HTR-8/SVneo (cell line): ENCODE measurements at places on chromosomes 1 and 21.

DNA sequence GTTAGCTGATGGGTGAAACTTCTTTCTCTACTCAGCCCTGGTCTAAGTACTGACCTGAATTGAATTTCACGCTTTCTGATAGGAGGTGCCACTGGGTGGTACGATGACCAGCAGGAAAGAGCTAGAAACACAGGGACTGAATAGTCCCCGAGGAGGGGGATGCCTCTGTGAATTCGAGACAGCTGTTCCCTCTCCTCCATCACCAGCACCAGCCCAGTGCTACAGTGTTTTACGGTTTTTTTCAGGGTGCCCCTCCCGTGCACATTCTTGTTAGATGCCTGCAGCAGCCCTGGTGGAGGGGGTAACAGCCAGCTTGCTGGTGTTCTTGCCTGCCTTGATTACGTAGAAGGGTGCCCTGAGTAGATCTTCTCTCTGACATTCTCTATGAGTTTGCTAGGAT, 7.1 kb downstream of the HUNK start:
- no peak for DNase-seq

DNA sequence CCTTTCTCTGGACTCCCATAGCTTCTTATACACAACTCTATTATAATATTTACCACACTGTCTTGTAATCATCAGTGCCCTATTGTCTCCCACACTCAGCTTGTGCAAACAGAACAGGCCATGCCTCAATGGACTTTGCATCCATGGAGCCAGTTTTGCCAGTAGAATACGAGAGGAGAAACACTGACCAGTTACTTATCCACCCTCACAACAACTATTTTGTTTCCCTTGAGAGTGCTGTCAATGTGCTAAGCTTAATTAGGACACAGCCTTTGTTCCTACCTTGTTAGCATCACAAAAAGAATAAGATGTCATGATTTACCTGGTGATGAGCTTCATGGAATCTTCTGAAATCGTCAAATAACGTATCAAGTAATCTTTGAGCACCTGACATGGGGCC, 18.1 kb upstream of the LRRC52 start:
- DNase-seq, result no peak

GRCh38 chr1:86714159-86714558, 9.8 kb downstream of the SH3GLB1 start:
- no peak for DNase-seq

- DNase-seq, result no peak
Observed at GRCh38 chr1:21517161-21517589, 8.0 kb downstream of the ALPL start.

DNA sequence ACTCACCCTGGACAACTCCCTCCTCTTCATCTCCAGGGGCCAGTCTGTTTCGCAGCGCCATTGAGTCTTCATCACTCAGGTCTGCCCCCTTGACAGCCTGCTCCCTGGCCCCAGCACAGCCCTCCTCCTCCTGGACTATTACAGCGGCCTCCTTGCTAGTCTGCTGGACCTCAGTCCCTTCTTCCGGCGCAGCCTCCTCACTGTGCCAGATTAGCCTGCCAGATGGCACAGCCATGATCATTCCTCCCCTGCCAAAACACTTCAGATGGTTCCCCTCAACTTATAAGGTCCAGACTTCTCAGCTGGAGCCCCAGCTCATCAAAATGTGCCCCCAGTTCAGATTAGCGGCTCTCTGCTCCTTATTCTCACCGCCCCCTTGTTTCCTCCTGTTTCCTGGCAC, 7.0 kb upstream of the CELSR2 start:
- DNase-seq, result no peak

DNA sequence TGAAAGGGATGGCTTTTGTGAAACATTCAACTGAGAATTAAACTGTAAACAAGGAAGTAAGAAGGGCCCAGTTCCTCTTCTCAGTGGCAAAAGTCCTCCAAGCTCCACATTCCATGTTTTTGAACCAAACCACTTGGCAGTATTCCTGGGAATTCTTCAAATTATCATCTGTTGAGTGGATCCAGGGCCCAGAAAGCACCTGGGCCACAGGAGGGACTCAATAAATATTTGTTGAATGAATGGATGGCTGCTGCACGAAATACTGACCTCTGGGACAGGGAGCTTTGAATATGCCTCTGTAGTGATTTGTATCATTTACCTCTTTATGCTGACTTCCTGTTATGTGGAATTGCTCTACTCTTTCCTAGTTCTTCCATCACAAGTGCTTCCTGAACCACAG, 4.7 kb downstream of the SLC35F3 start:
- peak; percentile 67 for DNase-seq

DNA sequence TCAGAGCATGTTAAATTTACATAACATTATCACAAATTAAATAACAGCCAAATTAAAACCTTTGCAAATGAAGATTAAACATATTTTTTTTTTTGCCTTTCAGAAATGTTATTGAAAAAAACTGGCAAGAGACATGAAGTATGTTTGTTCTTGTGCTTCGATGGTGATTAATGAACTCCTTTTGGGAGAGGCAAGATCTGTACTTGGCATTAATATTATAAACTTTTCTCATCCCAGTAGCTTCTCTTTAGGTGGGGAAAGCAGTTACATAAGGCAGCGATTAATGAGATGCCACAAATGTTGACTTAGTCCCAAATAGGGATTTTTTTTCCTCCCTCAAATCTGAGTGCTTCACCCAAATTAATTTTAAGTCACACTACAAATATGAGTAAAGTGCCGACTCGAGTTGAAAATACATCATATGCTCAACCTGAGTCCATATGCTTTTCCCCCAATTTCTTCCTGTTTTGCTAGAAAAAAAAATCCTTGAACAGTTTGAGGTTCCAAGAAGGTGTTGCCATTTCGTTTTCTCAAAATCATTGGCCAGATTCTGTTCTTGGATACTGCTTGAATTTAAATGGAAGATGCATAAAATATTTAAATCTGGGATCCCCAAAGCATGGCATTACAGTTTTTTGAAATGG, 294.5 kb downstream of the VAV3 start:
- DNase-seq, result no peak

- DNase-seq, result no peak
Observed at GRCh38 chr1:200081151-200081968, 53.9 kb downstream of the NR5A2 start.

DNA sequence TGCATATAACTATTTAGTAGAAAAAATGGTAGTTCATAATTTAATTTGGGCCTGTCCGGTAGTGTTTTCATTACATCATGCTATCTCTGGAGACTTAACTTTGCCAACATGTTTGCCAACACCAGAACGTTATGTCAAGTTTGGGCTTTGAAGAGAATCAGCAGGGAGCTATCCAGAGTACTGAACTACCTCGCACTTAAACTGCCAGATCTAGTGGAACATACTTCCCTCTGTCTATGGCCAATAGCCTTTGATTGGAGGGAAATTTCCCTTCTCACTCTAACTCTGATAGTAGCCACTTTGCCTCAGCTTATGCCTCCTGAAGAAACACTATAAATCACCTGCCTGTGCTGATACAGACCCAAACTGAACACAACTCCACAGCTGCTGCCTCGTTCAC, 10.0 kb downstream of the LRRC53 start:
- DNase-seq, result peak; percentile 2

GRCh38 chr1:221810406-221810805, 68.5 kb upstream of the DUSP10 start:
- no peak for DNase-seq

DNA sequence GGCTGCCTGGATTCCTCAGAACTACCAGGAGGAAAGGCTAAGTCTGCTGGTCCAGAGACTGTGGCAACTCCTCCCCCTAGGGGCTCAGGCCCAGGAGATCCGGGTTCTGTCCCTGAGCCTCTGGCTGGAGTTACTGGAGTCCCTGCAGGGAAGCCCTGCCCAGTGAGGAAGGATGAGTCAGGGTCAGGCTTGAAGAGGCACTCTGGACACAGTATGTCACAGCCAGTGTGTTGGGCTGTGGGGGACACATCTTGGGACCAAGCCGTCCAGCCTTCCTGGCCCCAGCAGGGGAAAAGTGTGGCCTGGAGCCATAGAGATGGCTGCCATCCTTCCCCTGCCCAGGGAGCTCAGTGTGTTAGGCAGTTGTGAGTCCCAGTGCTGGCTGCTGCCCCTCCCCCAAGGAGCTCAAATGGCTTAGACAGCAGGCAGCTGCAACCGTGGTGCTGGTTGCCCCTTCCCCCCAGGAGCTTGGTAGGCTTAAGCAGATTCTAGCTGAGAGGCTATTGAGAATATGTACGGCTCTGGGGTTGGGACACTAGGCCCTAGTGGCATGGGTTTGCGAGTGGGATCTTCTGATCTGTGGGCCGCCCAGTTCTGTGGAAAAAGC, 28.2 kb upstream of the RABGAP1L start:
- DNase-seq, result no peak

DNA sequence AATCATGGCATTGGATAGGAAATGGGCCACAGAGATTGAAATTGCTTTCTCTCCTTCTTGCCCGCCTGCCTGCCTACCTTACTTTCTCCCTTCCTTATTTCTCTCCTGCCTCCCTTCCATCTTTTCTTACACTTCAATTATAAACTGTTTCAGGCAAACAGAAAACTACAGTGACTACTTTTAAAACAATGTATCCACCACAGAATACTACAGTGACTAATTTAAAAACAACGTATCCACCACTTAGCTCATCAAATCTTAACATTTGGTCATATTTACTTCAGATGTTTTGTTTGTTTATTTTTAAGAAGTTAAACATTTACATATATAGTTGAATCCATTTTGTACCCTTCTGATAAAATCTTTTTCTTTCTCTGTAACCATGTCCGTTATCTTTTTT, 54.4 kb downstream of the SNRPE start:
- peak; percentile 28 for DNase-seq

DNA sequence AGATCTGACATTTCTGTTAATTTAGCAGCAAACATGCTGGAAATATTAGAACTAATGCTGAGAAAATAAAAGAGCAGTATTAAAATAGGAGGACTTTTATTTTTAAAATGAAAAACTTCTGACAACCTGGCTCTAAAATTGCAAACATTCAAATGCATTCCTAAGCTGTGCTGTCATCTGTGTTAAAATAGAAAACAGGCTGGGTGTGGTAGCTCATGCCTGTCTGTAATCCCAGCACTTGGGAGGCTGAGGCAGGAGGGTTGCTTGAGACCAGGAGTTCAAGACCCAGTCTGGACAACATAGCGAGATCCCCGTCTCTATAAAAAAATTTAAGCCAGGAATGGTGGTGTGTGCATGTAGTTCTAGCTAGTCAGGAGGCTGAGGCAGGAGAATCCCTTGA, 44.6 kb downstream of the MIGA1 start:
- DNase-seq, result no peak

- no peak for DNase-seq
Observed at GRCh38 chr1:168252204-168252733, 26.5 kb downstream of the SFT2D2 start.

DNA sequence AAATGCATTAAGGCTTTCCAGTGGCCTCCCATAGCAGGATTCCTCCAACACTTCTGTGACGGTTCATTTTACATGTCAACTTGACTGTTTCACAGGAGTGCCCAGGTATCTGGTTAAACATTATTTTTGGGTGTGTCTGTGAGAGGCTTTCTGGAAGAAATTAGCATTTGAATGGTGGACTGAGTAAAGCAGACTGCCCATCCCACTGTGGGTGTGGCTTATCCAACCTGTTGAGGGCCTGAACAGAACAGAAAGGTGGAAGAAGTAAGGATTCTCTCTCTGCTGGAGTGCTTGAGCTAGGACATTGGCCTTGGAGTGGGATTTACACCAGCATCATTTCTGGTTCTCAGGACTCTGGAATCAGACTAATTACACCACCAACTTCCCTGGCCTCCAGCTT, 85.6 kb downstream of the RGS7 start:
- no peak for DNase-seq

- DNase-seq, result no peak
Observed at GRCh38 chr1:192003295-192004077, 154.8 kb upstream of the RGS18 start.

- DNase-seq, result no peak
Observed at GRCh38 chr1:3662080-3662671, 9.9 kb downstream of the TP73 start.

- no peak for DNase-seq
Observed at GRCh38 chr1:245683676-245684075, 528.9 kb downstream of the KIF26B start.

GRCh38 chr21:34916446-34916845, 132.7 kb downstream of the RUNX1 start:
- no peak for DNase-seq

GRCh38 chr1:173161510-173162221, 45.5 kb downstream of the TNFSF4 start:
- no peak for DNase-seq

GRCh38 chr1:57824535-57824934, 400.7 kb upstream of the DAB1 start:
- DNase-seq, result no peak

DNA sequence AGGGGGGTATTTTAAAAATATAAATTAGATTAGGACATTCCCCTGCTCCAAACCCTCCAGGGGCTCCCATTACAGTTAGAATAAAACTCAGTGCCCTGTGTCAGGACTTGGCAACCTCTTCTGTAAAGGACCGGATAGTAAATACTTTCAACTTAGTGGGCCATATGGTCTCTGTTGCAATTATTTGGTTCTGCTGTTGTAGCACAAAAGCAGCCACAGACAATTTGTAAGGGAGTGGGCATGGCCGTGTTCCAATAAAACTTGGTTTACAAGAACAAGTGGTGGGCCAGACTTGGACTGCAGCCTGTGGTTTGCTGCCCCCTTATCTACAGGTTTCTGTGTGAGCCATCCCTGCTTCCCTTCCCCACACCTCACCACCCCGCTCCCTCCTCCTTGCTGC, 92.0 kb downstream of the ACTL8 start:
- no peak for DNase-seq

GRCh38 chr1:17913326-17914115, 158.4 kb downstream of the ACTL8 start:
- DNase-seq, result no peak

DNA sequence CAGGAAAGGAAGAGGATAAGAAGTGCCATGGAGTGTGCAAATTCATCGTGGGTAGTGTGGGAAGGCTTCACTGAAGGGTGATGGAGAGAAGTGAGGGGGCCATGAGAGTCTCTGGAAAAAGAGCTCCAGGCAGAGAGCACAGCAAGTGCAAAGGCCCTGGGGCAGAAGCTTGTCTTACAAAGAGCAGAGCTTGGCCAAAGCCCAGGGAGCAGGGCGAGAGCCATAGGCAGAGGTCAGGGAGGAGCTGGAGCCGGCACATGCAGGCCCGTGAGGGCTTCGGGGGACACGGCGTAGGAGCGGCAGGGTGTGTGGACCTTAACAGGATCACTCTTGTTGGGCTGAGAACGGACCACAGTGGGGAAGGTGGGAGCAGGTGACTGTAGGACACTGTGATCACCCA, 83.7 kb upstream of the EDN2 start:
- no peak for DNase-seq

DNA sequence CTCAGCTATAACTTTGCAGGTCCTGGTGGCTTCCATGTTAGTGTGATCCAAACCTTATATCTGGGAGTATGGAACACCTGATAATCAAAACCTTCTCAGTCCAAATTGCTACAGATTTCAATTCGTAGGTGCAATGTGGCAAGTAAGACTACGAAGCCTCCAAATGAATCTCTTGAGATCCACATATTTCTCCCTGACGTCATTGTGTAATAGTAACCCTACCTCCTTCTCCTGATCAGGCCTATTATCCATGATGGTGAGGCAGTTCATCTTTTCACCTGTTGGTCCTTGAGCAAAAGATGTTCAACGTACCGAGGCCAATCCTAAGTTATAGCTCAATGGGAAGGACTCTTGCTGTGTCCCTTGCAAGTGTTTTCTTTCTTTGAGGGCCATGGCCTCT, 115.9 kb upstream of the CHRM3 start:
- DNase-seq, result no peak

GRCh38 chr21:38170704-38171682, 85.8 kb upstream of the KCNJ15 start:
- DNase-seq, result no peak

- no peak for DNase-seq
Observed at GRCh38 chr1:15627343-15627988, 10.2 kb downstream of the DDI2 start.

GRCh38 chr21:39178421-39178820, 4.8 kb downstream of the PSMG1 start:
- DNase-seq, result no peak
